ENCODE measurements at places on chromosomes 5 and 9.

DNA sequence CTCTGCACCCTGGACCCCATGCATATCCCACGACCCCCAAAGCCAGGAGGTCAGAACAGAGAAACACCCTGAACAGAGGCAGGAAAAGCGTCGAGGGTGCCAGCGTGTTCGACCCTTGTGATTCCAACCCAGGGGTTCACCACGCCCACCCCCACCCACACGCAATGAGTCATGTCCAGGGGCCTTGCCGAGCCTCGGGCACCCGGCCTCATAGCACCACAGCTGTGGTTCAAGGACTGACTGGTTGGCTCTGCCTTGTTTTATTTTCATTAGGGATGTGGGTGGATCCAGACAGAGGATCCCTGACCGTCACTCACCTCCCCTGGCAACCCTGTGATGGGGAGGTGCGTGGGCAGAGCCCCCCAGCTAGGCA is 9.5 kb upstream of the QSOX2 start:
- no peak for DNase-seq

DNA sequence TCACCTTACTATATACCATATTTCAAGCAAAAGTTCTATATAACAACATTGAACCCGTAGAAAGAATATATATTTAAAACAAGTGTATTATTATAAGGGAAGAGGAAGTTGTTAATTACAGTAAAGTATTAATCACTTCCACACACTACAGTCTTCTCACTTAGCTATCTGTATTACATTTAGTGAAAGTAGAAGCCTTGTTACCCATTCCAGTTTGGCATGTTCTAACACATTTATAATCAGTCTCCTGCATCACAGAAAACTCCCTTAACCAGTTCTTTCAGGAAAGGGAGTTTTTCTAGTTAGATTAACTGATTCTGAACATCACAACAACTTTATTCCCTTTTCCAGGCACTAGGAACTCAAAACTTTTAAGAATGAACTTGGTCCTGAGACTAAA is 6.9 kb downstream of the RAB14 start:
- DNase-seq: no peak

DNA sequence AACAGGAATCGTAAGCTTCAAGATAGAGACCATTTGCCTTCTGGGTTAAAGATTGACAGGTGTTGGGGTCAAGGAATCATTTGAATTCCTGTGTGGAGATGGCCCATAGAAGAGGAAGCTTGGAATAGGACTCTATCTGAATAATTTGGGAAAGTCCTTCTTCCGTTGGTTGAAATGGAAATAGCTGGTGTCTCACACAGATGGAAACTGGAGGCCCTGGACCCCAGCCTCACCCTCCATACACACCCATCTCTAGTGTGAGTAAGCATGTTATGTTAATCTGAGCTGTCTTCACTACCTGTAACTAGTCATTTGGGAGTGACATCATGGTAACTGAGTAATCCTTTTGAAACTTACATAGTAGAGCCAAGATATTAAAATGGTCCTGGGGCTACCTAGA is 184.4 kb downstream of the CD180 start:
- DNase-seq: no peak

DNA sequence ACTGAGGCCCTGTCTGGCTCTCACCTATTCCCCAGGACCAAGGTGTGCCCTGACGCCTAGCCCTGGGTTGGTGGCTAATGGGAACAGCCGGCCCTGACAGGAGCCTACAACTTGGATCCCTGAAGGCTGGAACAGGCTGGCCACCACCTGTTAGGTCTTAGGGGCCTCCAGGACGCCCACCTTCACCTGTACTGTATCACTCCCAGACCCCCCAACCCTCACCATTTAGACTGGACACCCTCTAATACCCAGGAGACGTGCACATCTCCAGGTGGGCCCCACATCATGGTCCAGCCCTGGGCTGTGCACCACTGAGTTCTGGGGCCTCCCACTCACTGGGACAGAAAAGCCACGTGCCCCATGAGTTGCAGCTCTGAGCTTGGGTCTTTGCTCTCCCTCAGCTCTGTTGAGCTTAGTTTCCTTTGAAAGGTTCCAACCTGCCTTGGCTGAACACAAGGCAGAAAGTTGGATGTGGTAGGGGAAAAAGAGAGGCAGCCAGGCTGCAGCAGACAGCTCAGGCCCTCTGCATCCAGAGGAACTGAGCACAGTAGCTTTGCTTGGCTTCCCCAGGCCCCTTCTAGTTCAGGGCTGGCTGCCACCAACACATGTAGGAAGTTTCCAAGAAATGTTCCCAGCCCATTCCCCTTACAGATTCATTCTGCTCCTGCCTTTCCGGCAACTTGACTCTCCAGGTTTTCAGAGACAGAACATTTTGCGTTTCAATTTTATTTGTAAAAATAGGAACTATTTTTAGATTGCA is 116.8 kb upstream of the TBC1D2 start:
- no peak for DNase-seq

- DNase-seq: no peak
These were observed 286.4 kb downstream of the EBF1 start for GRCh38 chr5:158813275-158813674.

Data from NCI-H446 (cell line).